ENCODE measurements at places on chromosomes 2 and 18.

DNA sequence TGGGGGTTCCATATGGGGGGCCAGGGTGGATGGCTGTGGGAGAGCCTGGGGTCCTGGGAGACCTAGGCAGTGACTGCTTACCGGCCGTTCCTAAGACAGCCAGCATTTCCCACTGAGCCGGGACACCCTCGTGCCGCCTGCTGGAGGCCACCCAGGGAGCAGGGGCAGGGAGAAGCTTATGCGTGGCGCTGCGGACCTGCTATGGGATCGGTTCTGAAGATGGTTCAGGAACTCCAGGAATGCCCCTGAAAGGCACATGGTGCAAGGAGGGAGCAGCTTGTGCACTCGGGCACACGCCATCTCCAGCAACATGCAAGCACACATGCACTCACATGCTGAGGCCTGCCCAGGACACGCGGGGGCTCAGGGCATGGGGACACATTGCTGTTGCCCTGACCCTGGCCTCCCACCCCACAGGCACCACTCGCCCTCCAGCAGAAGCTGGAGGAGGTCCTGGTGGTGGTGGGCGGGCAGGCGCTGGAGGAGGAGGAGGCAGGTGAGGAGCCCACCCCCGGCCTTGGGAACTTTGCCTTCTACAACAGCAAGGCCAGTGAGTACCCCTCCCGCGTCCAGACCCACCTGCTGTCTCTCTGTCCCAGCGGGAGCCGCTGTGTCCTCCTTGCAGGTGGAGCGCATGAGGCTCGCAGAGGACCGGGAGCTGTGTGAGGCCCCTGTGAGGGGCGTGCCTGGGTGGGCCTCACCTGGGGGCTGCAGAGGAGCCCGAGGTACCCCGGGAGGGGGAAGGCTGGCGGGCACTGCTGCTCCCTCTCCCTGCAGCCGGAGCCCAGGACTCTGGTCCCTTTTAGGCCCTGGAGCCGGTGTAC is 4.1 kb downstream of the KLHL30 start:
- DNase-seq, result no peak

DNA sequence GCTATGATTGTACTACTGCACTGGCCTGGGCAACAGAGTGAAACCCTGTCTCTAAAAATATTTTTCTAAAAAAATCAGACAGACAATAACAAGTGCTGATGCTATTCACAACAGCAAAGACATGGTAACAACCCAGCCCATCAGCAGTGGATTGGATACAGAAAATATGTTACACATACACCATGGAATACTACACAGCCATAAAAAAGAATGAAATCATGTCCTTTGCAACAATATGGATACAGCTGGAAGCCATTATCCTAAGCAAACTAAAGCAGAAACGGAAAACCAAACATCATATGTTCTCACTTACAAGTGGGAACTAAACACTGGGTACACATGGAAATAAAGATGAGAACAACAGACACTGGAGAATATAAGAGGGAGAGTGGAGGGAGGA is 19.9 kb downstream of the FAM161A start:
- DNase-seq, result no peak

GRCh38 chr2:15385184-15385583 is 175.9 kb downstream of the NBAS start:
- no peak for DNase-seq

DNA sequence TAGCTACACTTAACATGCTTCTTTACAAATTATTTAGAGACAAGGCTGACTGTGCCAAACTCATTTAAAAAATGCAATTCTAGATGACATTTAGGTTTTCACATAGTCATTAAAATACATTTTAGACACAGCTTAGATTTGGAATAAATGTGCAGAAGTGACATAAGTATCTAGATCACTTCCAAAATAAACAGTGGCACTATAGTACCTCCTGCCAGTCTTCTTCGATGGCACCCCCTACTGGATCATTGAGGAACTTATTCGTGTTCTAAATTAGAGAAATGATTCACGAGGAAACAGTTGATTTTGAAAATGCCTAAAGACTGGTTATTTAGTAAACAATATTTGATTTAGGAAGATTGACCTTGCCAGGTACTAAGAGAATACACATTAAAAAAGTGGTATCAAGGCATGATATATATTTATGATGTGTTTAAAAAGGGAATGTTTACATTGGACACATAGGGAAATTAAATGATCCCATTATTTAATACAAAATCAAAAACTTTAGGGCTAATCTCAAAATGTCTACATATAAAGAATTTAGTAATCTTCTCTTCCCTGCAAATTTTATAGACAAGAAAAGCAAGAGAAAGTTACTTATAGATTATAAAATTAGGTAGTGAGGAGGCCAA is 323.9 kb downstream of the XIRP2 start:
- no peak for DNase-seq

DNA sequence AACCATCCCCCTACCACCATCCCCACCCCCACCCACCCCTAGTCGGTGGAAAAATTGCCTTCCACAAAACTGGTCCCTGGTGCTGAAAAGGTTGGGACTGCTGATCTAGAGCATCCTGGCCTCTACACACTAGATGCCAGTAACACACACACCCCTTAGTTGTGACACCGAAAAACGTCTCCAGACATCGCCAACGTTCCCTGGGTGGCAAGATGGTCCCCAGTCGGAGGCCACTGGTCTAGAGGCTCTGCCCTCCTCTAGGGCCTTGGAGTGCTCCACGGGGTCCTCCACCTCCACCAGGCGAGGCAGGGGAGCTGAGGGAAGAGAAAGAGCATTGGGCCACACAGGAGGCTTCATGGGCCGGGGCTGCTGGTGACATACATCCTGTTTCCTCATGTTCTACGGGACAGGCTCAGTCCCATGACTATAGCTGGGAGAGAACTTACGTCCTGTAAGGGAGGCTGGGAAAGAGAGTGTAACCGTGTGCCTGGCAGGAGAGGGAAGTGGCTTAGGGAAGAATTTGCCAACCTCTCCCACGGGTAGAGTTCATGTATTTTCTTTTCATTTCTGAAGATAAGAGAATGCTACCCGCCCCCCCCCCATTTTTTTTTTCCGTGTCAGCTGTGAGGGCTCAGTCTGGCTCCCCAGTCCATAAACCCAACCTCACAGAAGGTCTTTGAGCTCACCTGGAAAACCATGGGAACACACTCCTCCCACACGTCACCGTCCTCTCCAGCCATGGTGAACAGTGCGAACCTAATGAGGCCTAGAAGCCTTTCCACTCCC is 132.7 kb upstream of the MYCN start:
- no peak for DNase-seq

- DNase-seq, result no peak
These were observed 30.2 kb downstream of the PRKCE start for GRCh38 chr2:45681675-45682074.

GRCh38 chr2:240304746-240305161 is 130.7 kb upstream of the GPC1 start:
- no peak for DNase-seq

DNA sequence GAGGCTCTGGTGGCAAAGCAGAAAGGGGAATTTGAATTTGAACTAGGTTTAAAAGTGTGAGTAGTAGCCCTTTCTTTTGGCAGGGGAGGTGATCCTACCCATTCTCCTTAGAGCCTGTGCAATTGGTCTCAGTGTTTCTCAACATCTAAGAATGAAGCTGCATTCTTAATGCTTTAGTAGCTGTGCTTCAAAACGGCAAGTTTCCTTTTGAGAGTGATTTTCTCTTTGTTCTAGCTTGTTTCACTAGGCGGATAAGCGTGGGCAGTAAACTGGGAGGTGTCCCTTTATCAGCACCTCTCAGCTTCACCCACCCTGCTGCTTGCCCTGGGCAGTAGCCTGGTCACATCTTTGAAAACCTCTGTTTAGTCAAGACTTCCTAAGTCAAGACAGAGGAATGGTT is 6.7 kb downstream of the CRIM1 start:
- DNase-seq, result no peak

- DNase-seq, result no peak
These were observed 359.4 kb upstream of the KCNH7 start for GRCh38 chr2:163198007-163198406.

GRCh38 chr18:49934457-49934856 is 121.1 kb upstream of the ACAA2 start:
- no peak for DNase-seq
